ENCODE measurements at places on chromosomes 3 and 15.

DNA sequence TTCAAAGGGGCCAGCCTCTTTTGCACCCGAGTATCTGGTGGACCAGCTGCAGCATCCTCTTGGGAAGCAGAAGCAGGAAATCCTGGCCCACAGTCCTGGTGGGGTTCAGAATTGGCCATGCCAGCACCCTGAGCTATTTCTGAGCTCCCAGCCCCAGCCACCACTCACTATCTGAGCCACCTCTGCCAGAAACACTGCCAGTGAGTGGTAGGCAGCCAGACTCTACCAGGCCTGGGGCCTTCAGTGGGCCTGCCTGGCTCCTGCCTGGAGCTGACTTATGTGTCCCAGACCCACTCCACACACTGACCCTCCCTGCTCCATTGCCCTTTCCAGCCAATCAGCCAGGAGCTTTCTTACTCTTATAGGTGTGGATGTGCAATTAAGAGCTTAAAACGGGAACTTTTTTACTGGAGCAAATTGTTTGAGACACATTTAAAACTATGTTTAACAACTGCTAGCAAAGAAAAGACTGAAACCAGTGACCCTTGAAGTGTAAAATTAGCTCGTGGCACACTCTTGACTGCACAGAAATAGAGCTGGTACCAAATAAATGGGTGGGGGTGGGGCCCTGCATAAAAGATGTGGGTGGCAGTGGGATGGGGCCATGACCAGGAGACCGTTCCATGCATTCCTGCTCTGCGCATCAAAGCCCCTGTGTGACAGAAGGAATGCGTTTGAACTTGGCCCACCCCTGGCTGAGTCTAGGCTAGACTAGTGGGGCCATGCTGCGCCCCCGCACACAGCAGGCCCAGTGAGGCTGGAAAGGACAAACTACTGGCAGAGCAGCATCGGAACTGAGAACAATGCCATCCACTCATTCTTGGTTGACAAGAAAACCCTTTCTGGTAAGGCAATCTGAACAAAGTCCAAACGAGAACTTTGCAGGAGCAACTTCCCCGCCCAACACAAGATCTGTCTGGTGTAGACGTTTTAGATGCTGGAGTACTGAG lies 48.0 kb downstream of the CTNNB1 start:
- no peak overlapping the region for H3K27ac ChIP-seq
- no peaks in the 10 kb centered on the region for H3K27me3 ChIP-seq
- no peak overlapping the region for H3K4me3 ChIP-seq
- H3K36me3 ChIP-seq, result peaks cover 5% of the 10 kb centered on the region
- H3K4me1 ChIP-seq, result peaks cover 21% of the 10 kb centered on the region

- no peak overlapping the region for H3K27ac ChIP-seq
- H3K4me1 ChIP-seq, result no peaks in the 10 kb centered on the region
- no peaks in the 10 kb centered on the region for H3K36me3 ChIP-seq
- no peak overlapping the region for H3K4me3 ChIP-seq
- no peaks in the 10 kb centered on the region for H3K27me3 ChIP-seq
Observed at GRCh38 chr15:39208187-39208586, 372.7 kb upstream of the THBS1 start.

GRCh38 chr3:126118591-126118990 lies 34.7 kb upstream of the SLC41A3 start:
- H3K4me3 ChIP-seq, result no peak overlapping the region
- no peaks in the 10 kb centered on the region for H3K4me1 ChIP-seq
- H3K36me3 ChIP-seq, result no peaks in the 10 kb centered on the region
- DNase-seq, result no peak

DNA sequence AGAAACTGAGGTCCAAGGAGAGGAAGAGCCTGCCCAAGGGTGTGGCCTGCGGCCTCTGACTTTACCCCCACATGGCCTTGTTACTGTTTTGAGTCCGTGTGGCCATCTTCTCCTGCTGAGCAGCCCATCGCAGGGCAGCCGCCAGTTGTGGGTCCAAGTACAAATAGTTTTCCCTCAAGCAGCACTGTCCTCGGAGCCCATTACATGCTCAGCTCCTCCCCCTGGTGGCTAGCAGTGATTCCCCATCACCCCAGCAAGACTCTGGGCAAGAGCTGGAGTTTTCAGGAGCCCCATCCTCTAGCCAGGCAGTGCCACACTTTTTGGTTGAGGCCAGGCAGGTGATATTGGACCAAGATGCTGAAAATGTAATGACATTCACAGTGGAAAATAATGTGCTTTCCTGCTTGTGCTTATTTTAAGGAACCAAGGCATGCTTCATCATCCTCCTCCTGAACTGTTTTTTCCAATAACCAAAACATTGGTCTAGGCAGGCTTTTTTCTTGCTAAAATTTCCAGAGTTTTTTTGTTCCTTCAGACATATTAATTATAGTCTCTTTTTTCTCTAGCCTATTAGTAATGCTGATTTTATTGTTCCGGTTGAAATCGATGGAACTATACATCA lies 23.2 kb upstream of the VILL start:
- no peak overlapping the region for H3K4me3 ChIP-seq
- no peak for DNase-seq
- no peak overlapping the region for H3K27ac ChIP-seq

DNA sequence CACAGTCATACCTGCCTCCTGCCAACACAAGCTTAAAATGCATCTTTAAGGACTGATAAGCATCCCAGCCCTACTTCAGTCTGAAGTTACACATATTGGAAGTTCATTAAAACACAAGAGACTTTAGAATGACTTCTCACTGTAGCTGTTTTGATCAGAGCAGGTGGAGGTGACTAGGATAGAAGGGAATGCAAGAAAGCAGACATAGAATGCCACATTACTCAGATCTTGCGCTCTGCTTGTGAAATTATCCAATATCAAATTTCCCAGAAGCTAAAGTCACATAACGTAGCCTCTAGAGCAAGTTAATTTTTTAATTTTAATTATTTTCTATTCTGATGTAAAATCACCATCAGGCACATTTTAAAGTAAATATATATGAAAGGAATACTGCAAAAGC lies 306.5 kb downstream of the PLOD2 start:
- DNase-seq, result no peak
- peaks cover 7% of the 10 kb centered on the region for H3K4me1 ChIP-seq
- no peak overlapping the region for H3K4me3 ChIP-seq
- no peaks in the 10 kb centered on the region for H3K27me3 ChIP-seq
- H3K27ac ChIP-seq, result no peak overlapping the region
- no peaks in the 10 kb centered on the region for H3K36me3 ChIP-seq

DNA sequence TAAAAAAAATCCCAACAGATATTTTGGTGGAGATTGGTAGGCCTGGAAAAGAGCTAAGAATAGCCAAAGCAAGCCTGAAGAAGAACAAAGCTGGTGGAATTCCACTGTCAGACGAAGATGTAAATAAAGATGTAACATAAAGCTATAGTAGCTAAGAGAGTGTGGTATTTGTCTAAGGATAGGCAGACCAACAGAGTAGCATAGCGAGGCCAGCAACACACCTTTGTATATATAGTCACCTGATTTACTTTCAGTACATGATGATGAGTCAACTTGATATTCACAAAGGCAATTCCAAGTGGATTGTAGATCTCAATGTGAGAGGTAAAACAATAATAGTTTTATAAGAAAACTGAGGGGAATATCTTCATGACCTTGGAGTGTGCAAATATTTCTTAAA lies 53.6 kb upstream of the SYN2 start:
- H3K27me3 ChIP-seq, result no peaks in the 10 kb centered on the region
- no peak overlapping the region for H3K4me3 ChIP-seq
- no peaks in the 10 kb centered on the region for H3K36me3 ChIP-seq
- no peaks in the 10 kb centered on the region for H3K4me1 ChIP-seq
- no peak for DNase-seq
- H3K27ac ChIP-seq, result no peak overlapping the region

GRCh38 chr3:197376020-197376419 lies 77.6 kb upstream of the DLG1 start:
- no peaks in the 10 kb centered on the region for H3K27me3 ChIP-seq
- H3K36me3 ChIP-seq, result no peaks in the 10 kb centered on the region
- H3K4me1 ChIP-seq, result no peaks in the 10 kb centered on the region
- H3K27ac ChIP-seq, result no peak overlapping the region
- H3K4me3 ChIP-seq, result no peak overlapping the region

GRCh38 chr3:125142940-125143339 lies 69.6 kb downstream of the SLC12A8 start:
- H3K4me3 ChIP-seq, result no peak overlapping the region
- no peak overlapping the region for H3K27ac ChIP-seq
- no peak for DNase-seq
- no peaks in the 10 kb centered on the region for H3K36me3 ChIP-seq
- H3K4me1 ChIP-seq, result peaks cover 71% of the 10 kb centered on the region

GRCh38 chr3:150520408-150520807 lies 25.9 kb downstream of the SERP1 start:
- no peak overlapping the region for H3K4me3 ChIP-seq
- H3K27me3 ChIP-seq, result no peaks in the 10 kb centered on the region
- DNase-seq, result no peak
- H3K27ac ChIP-seq, result no peak overlapping the region
- H3K4me1 ChIP-seq, result no peaks in the 10 kb centered on the region

GRCh38 chr15:43094416-43095030 lies 11.3 kb downstream of the UBR1 start:
- no peak overlapping the region for H3K27ac ChIP-seq
- DNase-seq, result no peak
- no peak overlapping the region for H3K4me3 ChIP-seq
- peaks cover 12% of the 10 kb centered on the region for H3K4me1 ChIP-seq

GRCh38 chr3:159839561-159840379 lies 148.9 kb upstream of the IL12A start:
- no peaks in the 10 kb centered on the region for H3K27me3 ChIP-seq
- DNase-seq, result no peak
- no peak within 1 kb of the TSS for H3K27ac ChIP-seq
- H3K4me3 ChIP-seq, result no peak within 1 kb of the TSS

- H3K27me3 ChIP-seq, result no peaks in the 10 kb centered on the region
- DNase-seq, result no peak
- no peaks in the 10 kb centered on the region for H3K36me3 ChIP-seq
Observed at GRCh38 chr3:145952536-145952935, 208.4 kb downstream of the PLOD2 start.

DNA sequence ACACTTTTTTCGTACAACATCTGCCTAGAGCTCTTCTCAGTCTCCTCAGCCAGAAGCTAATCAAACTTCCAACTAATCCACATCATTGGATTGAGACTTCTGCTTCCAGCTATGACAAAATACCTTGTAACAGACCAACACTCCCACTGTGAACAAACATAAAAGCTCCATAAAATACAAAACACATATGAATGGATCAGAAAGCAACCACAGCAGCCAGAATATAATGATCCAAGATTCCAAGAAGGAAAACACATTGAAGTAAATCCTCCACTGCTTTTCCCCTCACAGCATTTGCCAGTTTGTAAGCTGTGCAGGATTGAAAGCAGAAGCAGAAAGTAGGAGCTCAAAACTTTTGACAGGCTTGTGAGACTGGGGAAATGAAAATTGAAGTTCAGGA lies 863.2 kb downstream of the TUSC7 start:
- no peaks in the 10 kb centered on the region for H3K4me1 ChIP-seq
- no peak overlapping the region for H3K27ac ChIP-seq
- no peak for DNase-seq
- no peaks in the 10 kb centered on the region for H3K36me3 ChIP-seq
- H3K27me3 ChIP-seq, result no peaks in the 10 kb centered on the region

DNA sequence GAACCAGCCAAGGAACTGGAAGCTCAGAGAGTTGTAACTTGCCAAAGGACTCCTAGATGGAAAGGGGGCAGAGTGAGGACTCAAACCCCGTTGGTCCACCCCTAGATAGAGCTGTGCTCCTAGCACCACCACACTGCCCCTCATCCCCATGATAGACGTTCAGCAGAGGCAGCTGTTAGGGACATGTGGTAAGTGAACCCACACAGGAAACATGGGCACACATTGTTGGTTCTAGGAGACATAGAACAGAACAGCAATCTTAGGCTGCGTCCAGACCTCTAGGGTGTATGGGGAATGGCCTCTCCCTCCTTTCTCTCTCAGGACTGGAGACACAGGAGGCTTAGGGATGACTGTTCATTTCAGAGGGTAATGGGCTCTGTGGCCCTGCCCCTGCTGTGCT lies 102.7 kb downstream of the ANP32A start:
- no peak overlapping the region for H3K4me3 ChIP-seq
- no peak overlapping the region for H3K27ac ChIP-seq
- no peaks in the 10 kb centered on the region for H3K4me1 ChIP-seq
- no peaks in the 10 kb centered on the region for H3K27me3 ChIP-seq
- no peak for DNase-seq

- no peak overlapping the region for H3K4me3 ChIP-seq
- DNase-seq, result no peak
- peaks cover 11% of the 10 kb centered on the region for H3K4me1 ChIP-seq
- H3K27ac ChIP-seq, result no peak overlapping the region
- H3K27me3 ChIP-seq, result no peaks in the 10 kb centered on the region
- H3K36me3 ChIP-seq, result peaks cover 17% of the 10 kb centered on the region
Observed at GRCh38 chr3:122560680-122561079, 3.4 kb downstream of the PARP9 start.

DNA sequence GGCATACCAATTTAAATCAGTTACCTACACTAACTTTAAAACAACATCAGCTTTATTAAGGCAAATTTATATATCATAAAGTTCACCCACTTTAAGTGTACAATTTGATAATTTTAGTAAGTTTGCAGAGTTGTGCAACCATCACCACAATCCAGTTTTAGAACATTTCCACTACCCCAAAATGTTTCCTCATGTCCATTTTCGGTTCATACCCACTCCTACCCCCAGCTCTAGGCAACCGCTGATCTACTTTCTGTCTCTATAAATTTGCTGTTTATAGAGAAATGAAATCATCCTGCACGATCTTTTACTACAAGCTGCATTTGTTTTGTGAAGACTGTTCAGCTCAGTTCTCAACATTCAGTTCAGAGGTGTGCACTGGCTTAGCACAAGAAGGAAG lies 31.5 kb upstream of the FAM81A start:
- H3K36me3 ChIP-seq, result no peaks in the 10 kb centered on the region
- no peak for DNase-seq
- H3K4me3 ChIP-seq, result no peak overlapping the region
- H3K4me1 ChIP-seq, result no peaks in the 10 kb centered on the region
- H3K27me3 ChIP-seq, result no peaks in the 10 kb centered on the region

- H3K4me1 ChIP-seq, result no peaks in the 10 kb centered on the region
- no peak overlapping the region for H3K4me3 ChIP-seq
- DNase-seq, result no peak
- H3K27me3 ChIP-seq, result no peaks in the 10 kb centered on the region
Observed at GRCh38 chr3:35617370-35617769, 22.0 kb upstream of the ARPP21 start.

- no peak overlapping the region for H3K27ac ChIP-seq
- no peak for DNase-seq
- H3K4me1 ChIP-seq, result no peaks in the 10 kb centered on the region
- H3K36me3 ChIP-seq, result no peaks in the 10 kb centered on the region
Observed at GRCh38 chr3:154875142-154875541, 205.0 kb upstream of the MME start.

DNA sequence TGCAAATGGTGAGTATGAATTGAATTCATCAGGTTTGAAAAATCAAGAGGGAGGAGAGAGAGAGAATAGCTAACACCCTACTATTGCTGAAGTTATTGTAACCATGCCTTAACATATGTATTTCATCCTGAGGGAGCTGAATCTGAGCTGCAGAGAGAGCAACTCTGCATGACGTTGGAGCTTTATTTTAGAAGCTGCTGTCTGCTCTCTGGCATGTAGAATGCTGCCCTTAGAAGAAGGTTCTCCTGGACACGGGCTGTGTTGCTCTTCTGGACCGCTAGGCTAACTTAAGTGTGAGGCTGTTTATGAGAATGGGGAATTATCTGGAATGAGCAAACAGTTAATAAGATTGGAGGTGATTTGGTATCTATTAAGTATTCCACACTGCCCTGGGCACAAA lies 814.6 kb downstream of the AGBL1 start:
- no peaks in the 10 kb centered on the region for H3K4me1 ChIP-seq
- no peak overlapping the region for H3K27ac ChIP-seq
- no peaks in the 10 kb centered on the region for H3K27me3 ChIP-seq
- no peak for DNase-seq

Measured in thoracic aorta (tissue), 2 donors.